ENCODE measurements at places on chromosomes 5 and 9.

- DNase-seq: no peak
These were observed 141.1 kb upstream of the PHYKPL start for GRCh38 chr5:178373711-178374110.

DNA sequence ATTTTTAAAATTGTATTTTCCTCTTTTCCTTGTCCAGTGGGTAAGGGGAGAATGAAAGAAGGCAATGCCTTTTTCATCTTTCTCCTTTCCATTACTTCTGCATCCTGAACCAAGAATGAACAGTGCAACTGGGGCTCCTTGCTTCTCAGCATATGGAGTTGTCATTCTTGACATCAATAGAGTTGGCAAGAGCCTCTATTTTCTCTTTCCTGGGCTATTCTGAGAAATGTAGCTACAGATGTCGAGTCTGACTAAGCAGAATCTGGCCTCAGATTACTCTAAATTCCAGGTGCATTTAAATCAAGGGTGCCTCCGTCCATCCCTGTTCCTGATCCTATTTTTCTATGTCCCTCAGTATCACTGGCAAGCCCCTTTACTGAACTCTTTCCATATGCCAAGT lies 244.8 kb downstream of the GLIS3 start:
- DNase-seq: no peak

DNA sequence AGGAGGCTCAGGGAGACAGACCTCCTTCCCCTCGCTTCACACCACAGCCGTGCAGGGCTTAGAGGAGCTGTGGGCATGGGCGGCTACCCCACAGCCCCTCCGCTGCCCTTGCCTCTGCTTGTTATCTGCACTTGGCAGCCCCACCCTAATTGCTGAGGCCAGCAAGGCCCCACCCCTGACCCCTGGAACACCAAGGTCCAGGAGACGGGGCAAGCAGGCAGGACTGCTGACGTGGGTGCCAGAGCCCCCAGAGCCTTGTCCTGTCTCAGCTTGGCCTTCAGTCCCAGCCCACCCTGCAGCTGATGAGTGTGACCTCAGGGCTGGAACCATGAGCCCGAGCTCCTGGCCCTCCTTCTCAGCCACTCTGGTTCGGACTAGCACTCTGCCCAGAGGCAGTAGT lies 29.1 kb upstream of the NEURL1B start:
- DNase-seq: no peak

- no peak for DNase-seq
These were observed 153.9 kb downstream of the PRELID2 start for GRCh38 chr5:145681216-145681615.
